Stimulated activated naive CD4-positive, alpha-beta T cell (primary cell): ENCODE measurements at places on chromosomes 5 and 9.

GRCh38 chr5:150454492-150455229 is 5.1 kb upstream of the RPS14 start:
- DNase-seq: no peak

GRCh38 chr9:35108946-35109575 is 6.1 kb upstream of the STOML2 start:
- DNase-seq: no peak

DNA sequence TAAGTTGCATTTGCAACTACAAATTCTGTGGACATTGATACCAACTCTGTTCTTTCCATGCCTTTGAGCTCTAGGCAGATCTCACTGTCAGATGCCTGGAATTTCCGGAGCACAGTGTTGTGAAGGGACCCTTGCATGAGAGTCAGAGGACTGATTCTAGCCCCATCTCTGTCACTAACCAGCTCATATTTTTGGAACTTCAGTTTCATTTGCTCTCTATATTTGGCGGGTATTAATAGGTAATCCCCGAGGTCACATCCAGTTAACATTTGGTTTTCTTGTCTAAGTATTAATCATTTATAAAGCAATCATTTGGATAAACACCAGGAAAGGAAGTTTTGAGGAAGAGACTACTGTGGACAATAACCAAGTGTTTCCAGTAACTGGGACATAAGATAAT is 115.7 kb downstream of the MAN2A1 start:
- DNase-seq: no peak

GRCh38 chr9:129337336-129338140 is 159.5 kb upstream of the IER5L start:
- DNase-seq: no peak

GRCh38 chr5:91110686-91111085 is 272.4 kb downstream of the ARRDC3 start:
- DNase-seq: no peak

DNA sequence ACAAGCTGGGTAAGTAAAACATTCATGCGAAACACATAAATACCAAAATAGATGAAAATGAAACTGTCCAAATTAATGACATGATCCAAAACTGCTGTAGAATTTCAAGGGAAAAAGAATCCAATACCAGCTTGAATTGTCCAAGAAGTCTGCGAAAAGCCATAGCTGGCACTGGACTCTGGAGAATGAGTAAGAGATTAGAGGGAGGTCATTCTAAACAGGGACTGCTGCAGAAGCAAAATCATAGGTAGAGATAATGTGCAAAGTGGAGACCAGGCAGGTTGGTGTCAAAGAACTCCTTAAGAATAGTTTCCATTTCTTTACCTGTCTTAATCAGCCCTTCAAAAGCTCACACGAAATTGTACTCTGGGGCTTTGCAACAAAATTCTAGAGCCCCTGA is 162.5 kb downstream of the NFIB start:
- no peak for DNase-seq

DNA sequence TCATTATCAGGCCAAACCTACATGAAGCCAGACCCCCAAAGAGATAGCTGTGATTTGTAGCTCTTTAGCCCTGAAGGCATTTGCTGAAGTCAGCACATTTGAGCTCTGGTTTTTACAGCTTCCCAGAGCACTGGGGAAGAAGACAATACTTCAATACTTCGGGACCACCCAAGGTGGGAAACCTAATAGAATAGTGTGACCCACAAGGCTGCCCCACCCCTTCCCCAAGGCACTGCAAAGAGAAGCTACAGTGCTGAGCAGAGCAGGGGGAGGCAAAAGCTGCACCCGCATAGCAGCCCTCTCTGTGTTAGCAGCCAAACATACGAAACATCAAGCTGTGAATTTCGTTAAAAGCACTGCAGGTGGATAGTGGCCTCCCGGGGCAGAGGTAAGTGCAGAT is 87.3 kb downstream of the HSD17B3 start:
- DNase-seq: no peak

DNA sequence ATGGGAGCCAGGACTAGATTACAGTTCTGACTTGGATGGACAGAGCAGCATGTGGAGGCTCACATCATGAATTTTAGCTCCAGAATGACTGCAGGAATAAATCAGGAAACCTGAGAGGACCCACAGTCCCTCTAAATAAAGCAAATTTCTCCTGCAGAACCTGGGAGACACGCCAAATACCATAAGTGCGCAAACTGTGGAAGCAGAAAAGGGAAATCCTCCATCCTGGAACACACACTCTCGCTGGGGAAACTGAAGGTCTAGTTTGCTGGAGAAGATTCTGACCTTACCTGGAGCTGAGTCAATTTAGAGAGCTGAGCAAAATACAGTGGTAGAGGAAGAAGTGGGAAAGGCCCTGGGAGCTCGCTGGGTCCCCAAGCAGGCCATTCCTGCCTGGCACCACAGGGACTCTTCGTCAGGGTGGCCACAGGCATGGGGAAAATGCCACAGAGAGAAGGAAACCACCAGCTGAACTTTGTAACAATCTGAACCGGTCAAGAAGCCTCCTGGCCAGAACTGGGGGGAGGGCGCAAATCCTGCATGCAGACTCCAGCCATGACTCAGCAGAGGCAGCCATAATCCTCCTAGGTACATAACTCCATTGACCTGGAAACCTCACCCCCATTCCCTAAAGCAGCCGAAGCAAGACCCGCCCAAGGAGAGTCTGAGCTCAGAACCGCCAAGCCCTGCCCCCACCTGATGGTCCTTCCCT is 390.9 kb downstream of the LRRC70 start:
- DNase-seq: no peak

DNA sequence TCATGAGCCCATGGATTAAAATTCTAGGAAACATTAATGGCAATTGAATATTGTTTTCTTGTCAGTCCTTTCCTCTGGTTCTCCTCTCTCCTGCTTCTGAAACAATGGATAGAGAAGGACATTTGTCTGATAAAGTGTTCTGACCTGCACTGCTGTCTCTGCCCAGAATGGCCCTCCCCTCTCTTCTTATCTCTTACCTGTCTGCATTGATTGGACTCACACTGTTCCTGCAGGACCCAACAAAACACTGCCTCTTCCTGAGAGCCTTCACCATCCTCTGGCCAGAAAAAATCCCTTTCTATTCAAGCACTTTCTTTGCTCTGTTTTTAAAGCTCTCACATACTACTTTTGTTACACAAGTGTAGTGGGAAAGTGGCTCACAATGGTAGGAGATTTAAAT is 143.8 kb upstream of the DHFR start:
- no peak for DNase-seq

GRCh38 chr5:134111741-134112647 is 2.5 kb upstream of the TCF7 start:
- DNase-seq: no peak

- no peak for DNase-seq
Measured at GRCh38 chr5:138082033-138082432, 1.8 kb upstream of the WNT8A start.

- DNase-seq: no peak
Measured at GRCh38 chr5:54601411-54602230, 84.1 kb downstream of the SNX18 start.

GRCh38 chr9:77386187-77386586 is 208.9 kb downstream of the VPS13A start:
- DNase-seq: no peak

- no peak for DNase-seq
Measured at GRCh38 chr5:61461926-61462325, 129.9 kb downstream of the ZSWIM6 start.

DNA sequence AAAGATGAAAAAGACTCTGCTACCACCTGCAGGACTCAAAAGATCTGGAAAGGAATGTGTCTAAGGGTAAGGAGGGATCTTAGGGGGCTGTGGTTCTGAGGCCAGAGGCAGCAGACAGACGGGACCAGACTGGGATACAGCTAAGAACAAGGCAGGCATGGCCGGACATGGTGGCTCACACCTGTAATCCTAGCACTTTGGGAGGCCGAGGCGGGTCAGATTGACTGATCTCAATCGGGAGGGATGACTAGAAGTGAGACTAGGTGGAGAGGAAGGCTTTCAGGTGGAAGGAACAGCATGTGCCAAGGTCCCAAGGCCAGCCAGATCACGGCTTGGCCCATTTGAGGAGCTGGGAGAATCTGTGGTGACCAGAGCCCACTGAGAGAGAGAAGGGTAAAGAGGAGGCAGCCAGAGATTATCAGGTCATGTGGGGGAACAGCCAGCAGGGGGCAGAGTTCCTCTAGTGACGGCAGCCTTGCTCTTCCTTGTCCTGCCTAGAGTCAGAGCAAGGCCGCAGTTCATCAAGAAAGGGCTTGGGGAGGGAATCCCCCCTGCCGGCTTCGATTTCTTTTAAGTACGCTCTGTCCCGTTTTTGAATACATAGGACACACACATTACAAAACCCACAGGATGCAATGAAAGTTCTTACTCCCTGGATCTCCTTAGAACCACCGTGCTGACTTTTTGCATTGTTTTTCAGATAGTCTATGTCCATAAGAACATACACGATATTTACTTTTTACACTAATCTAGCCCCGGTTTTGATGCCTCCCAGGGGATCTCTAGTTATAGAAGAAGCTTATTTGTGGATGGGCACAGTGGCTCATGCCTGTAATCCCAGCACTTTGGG is 2.6 kb upstream of the OLFML2A start:
- DNase-seq: peak; percentile 67

- DNase-seq: no peak
Measured at GRCh38 chr5:38598296-38598993, 42.0 kb upstream of the LIFR start.
